Esophagus mucosa (tissue), 1 donor: ENCODE measurements at places on chromosomes 11 and 22. TPM values are rescaled to one million over a fixed set of nuclear protein-coding genes. Genes with fewer than 3 reads are reported as not detected.

Gene CHRM4
- total RNA-seq, result 0.12 TPM

Gene ABCG4
- 0.52 TPM for total RNA-seq

Gene ZP1
- not detected for total RNA-seq

Gene SIK3
- 25.2 TPM for total RNA-seq

Gene GGA1
- 28.4 TPM for total RNA-seq

Gene ACR
- total RNA-seq, result 0.40 TPM

Gene RAPSN
- 0.44 TPM for total RNA-seq

Gene C11orf21
- 0.08 TPM for total RNA-seq

Gene PRODH
- 4.5 TPM for total RNA-seq

Gene OR51I1
- not detected for total RNA-seq

DNA sequence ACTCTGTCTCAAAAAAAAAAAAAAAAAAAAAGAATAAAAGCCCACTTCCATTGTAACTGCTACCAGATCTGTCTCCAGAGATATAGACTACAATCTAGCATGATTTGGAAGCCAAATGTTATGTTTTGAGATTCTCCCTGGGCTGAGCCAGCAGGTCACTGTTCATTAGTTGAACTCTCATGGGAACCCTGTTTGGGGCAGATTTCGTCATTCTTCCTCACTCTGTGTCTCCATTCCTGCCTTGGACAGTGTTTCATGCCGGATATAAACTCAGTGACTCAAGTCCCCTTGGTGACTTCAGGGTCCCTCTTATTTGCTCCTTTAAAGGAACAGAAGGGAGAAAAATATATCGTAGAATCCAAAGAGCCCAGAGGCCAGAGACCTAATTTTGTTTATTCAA lies 378.1 kb downstream of the LARGE1 start:
- no peak for ATAC-seq

GRCh38 chr11:15636521-15637089 lies 521.9 kb downstream of the INSC start:
- ATAC-seq, result peak; percentile 18

GRCh38 chr11:128627666-128628324 lies 40.4 kb upstream of the ETS1 start:
- no peak for ATAC-seq

GRCh38 chr11:96036863-96037262 lies 113.0 kb upstream of the MTMR2 start:
- ATAC-seq, result no peak

- ATAC-seq, result peak; percentile 2
Measured at GRCh38 chr22:31106731-31107177, 614 bp downstream of the SELENOM start.

GRCh38 chr11:66957971-66958231 lies 282 bp downstream of the PC start:
- ATAC-seq, result peak; percentile 24

DNA sequence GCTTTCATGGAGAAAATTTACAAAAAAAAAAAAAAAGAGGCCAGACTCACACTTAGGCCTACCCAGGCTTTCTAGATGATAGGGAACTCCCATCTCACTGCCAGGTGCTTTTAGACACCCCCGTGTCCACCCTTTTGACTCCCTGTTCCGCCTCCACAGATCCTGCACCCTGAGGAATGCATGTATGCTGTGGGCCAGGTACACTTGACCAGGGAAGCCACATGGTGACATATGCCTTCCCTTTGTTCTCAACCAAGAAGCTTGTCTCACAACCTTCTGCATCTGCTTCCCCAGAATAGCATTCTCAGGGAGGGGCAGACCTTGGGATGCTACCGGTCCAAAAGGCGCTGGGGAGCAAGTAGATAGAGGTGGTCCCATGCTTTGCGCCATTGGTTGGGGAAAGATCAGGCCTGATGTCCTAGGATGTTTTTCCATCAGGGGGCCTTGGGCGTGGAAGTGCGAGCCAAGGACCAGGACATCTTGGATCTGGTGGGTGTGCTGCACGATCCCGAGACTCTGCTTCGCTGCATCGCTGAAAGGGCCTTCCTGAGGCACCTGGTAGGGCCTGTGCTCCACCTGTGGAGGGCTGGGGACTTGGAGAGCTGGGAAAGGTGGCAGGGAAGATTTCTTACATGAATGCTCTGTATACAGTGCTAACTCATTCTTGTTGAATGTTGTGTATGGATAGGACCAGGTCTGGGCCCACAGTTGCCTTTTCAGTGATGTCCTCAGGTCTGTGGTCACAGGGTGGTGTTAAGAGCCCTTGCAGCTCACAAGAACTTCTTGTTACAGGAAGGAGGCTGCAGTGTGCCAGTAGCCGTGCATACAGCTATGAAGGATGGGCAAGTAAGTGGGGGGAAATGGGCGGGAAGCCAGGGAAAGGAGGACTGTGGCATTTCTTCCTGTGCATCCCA lies 7.5 kb downstream of the HMBS start:
- no peak for ATAC-seq

- no peak for ATAC-seq
Measured at GRCh38 chr11:95562196-95562921, 227.2 kb downstream of the FAM76B start.

GRCh38 chr11:94975599-94975998 lies 2.1 kb downstream of the KDM4D start:
- no peak for ATAC-seq

DNA sequence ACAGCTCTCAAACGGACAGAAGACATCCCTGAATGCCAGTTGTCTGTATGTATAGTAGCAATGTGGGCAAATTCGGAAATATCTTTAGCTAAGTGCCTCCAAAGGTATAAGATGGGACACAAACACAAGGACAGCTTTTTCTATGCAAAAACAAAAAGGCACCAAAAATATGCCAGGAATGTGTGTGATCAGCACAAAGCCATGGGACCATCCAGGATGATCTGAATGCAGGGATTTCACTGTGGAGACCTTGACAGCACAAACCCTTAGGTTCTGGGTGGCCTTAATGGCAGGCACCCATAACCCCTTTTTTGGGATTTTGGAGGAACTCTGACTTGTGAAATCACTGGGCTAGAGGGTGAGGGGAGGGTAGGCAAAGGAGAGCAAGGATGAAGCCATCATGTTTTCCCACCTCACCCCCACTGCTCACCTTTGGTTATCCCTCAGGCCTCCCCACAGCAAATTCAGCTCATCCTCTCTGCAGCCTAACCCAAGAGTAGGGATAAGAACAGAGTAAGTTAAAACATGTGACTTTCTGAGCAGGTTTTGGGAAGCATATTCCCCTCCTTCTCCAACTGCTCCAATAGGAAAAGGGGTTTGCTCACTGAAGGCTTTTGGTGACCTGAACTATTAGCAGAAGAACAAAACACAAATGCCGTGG lies 154.6 kb downstream of the SNX19 start:
- no peak for ATAC-seq

- no peak for ATAC-seq
Measured at GRCh38 chr11:104546501-104546900, 351.8 kb downstream of the CASP12 start.

DNA sequence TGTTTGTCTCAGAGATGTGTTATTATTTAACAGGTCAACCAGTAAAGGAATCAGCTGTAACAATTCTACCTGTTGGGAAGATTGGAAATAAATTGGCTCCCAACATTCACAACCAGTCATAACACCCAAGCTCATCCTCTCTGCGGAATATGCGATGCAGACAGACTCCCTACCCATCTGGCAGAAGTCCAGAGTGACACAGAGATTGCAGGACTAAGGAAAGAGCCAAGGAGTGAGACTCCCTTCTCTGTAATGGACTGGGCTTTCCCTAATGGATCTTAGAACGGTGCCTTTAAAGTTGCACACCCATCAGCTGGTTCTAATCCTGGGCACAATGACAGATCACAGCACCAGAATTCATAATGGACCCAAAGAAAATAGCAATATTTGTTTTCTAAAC lies 27.8 kb upstream of the UBASH3B start:
- no peak for ATAC-seq

DNA sequence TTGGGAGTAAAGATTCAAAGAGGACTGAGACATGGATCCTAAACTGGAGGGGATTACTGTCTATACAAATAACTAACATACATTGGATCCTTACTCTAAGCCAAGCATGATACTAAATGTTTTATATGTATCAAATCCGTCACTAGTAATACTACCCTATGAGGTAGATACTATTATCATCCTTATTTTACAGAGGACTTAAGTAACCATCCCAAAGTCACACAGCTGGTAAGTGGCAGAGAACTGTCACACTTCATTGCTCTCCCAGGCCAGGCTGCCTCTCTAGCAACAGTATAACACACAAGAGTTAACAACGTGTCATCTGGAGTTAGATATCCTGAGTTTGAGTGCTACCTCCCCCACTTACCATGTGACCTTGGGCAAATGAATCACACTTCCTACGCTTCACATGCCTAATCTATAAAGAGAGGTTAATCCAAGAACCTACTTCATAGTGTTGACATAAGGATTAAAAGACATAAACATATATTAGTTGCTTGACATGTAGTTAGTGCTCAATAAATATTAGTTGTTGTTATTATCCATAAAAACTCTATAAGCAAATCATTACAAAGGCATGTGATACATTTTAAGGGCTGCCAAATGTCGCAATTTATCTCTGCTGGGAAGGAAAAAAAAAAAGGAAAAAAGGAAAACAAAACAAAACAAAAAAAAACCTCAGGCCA lies 33.8 kb upstream of the SPON1 start:
- peak; percentile 76 for ATAC-seq

DNA sequence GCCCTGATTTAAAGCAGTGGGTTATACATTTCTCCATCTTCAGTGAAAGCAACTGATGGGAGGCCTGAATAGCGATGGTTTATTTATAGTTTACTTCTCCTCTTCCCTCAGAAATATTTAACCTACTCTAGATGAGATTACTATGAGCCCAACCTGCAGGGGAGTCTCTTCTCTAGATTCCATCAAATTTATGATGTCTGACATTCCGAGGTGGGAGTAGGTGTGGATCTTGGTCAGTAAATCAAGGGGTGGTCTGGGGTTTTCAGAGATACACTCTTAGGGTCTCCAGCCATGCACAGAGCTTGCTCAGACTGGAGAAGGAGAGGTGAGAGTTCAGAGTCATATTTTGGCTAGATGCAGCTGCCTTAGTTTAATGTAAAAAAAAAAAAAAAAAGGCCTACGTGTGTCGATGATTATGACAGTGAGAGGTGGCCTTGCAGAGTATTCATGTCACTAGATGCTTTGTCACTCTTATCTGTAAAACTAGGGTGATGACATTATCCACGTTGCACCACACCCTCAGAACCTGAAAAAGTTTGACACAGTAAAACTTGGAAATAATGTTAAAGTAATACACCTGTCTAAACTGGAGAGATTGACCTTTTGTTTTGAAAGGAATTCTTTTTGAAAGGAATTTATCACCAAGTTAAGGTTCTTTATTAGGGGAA lies 81.2 kb downstream of the EXT2 start:
- no peak for ATAC-seq
